ENCODE measurements at places on chromosomes 11 and 22. TPM values are rescaled to one million over a fixed set of nuclear protein-coding genes. Genes with fewer than 3 reads are reported as not detected.

The SCN4B gene
- 0.26 TPM for total RNA-seq

The SPINDOC gene
- total RNA-seq = 41.4 TPM

The GLYATL2 gene
- not detected for total RNA-seq

The PATE4 gene
- not detected for total RNA-seq

The SREBF2 gene
- 87.1 TPM for total RNA-seq

The MMP13 gene
- total RNA-seq = not detected

The TRPC6 gene
- total RNA-seq = not detected

The MMP11 gene
- 1.6 TPM for total RNA-seq

The LGALS12 gene
- not detected for total RNA-seq

The SEZ6L gene
- total RNA-seq = not detected

The TCP11L1 gene
- 22.1 TPM for total RNA-seq

The MMP8 gene
- not detected for total RNA-seq

The CNTF gene
- 3.4 TPM for total RNA-seq

The KLHDC7B gene
- total RNA-seq = 6.2 TPM

The NUDT8 gene
- total RNA-seq = 27.9 TPM
